ENCODE measurements at places on chromosomes 16 and 17.

GRCh38 chr17:66076546-66077190 is 115.3 kb downstream of the CEP112 start:
- DNase-seq = no peak

GRCh38 chr17:6853764-6854442 is 22.4 kb upstream of the TEKT1 start:
- DNase-seq = no peak

DNA sequence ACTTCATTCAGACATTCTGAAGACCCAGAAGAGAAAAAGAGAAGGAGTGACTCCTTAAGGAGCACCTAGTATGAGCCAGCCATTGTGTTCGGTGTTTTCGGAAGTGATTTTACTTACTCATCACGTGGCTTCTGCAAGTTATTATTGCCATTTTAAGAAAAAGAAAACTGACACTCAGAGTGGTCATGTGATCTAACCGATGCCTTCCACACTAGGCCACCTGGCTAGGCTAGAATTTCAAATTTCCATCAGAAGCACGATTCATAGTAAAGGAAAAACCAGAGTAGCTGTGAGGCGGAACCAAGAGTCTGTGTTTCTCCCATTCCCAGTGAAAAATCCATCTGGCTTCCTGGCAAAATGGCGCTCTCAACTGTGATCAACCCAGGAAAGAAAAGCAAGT is 32.0 kb downstream of the GTF3C1 start:
- DNase-seq = no peak

- no peak for DNase-seq
Measured at GRCh38 chr17:72046643-72047612, 73.9 kb upstream of the SOX9 start.

DNA sequence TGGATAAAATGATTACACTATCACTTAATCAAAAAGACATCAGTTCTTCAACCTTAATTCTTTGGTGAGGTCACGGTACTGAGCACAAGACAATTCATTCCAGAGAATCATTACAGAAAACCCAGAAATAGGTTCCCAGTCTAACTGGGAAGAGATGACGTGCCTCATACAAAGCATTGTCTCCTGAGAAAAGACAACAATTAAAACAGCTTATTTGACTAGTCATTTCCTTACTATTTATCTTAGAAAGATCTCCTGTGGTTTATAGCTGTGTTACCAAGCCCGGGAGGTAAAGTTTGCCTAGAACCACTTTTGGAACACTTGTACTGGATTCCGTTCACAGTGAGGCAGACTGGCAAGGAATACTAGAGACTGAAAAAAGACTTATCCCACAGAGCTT is 5.1 kb downstream of the PHF12 start:
- DNase-seq = no peak

DNA sequence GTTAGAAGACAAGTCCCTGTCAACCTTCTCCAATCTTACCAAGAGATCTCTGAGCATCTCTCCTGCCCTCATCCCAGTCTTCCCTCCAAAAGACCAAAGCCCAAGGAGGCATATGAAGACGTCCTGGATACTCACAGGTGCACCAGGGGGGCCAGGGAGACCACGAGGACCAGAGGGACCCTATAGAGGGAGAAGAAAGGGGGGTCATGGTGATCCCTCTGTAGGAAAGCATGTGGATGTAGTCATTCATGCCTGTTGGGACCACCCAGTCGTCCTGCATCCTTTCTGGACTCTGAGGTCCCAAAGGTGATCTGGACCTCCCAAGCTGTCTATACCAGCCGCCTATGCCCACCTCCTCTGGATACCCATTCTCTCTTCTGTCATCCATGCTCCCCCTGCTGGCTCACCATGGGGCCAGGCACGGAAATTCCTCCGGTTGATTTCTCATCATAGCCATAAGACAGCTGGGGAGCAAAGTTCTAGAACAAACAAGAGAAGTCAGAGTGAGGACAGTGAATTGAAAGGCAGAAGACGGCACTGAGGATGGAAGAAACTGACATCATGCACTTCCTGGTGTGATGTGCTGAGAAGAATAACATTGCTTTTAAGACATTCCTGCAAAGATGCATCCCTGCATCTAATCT is 3.3 kb downstream of the COL1A1 start:
- peak; percentile 40 for DNase-seq

- no peak for DNase-seq
Measured at GRCh38 chr16:81987706-81988105, 23.6 kb downstream of the SDR42E1 start.

DNA sequence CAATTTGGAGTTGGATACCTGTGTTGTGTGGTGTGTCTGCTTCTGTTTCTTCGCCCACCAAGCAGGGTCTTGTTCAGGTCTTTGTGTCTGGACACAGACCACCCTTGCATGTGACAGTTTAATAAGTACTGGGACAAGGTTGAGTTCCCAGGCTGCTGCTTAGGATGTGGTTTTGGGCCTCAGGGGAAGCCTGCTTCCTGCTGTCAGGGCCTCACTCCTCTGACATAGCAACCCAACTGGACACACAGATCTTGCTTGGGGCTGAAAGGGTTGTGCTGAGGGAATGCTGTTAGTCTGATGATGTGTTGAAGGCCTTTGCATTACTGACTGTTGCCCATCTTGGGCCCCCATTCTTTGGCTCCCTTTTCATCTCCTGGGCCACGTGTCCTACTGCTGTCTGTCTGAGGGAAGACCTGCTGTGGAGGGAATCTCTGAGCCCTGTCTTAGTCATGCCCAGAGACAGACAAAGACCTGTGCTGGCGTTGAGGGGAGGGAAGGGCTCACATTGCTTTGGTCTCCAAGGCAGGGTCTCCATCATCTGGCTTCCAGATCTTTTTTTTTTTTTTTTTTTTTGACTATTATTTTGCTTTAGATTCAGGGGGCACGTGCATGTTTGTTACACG is 4.7 kb upstream of the TGFB1I1 start:
- DNase-seq = no peak

- no peak for DNase-seq
Measured at GRCh38 chr16:87436225-87437172, 44.4 kb downstream of the MAP1LC3B start.

DNA sequence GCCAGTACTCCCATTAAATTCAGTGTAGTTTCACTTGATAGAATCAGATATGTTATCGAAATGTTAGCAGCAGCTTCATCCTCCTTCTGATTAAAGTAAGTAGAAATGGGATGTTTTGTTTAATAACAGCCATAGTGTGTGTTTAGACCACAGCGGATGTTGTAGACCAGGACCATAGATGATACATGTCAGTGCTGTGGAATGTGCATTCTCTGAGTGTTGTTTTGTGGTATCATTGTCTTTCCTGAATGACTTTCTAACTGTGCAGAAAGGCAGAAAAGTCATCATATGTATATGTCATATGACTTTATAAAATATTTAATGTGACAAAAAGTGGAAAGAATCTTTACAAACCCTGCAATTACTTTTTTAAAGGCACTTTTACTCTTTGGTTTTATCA is 55.6 kb downstream of the CYLD start:
- DNase-seq = no peak

DNA sequence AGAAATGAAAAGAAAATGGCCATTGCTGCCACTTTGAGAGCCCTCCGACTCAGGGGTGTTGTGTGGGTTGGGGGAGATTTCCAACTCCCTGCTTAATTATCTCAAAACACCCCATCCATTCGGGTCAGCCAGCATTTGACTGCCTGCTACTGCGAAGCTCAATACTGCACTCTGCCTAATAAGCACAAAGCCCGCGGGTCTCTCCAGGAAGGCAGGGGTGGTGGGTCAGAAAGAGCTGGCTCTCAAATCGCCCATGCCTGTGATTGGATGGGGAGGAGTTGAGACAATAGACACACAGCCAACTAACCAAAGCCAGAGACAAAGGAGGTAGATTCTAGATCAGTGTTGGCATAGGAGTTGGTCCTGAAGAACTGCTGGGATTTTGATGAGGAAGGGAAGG is 2.3 kb upstream of the XAF1 start:
- no peak for DNase-seq

DNA sequence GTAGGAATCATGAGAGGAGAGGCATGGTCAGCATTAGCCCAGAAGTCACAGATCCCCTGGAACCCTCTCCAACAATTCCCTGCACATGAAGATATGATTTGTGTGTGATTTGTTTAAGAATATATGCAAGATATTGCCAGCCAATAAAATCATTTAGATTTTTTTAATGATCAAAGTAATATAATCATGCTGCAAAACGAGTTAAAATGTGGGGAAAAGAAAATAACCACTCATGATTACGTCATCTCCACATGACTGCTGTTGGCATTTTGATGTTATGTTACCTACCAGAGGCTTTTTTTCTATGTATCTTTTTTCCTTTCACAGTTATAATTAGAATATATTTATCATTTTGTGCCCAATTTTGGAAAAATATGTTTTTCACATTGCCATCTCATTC is 22.4 kb downstream of the SLC35G3 start:
- DNase-seq = peak; percentile 37
